NCI-H524 treated with DMSO at 0.1 percent for 48 hours (cell line): ENCODE measurements at places on chromosomes 6 and 20.
A peak's percentile ranks its signal among the peaks of the same experiment; 100 is the strongest.

- DNase-seq = no peak
These were observed 42.6 kb downstream of the OSTM1 start for GRCh38 chr6:108031968-108032367.

DNA sequence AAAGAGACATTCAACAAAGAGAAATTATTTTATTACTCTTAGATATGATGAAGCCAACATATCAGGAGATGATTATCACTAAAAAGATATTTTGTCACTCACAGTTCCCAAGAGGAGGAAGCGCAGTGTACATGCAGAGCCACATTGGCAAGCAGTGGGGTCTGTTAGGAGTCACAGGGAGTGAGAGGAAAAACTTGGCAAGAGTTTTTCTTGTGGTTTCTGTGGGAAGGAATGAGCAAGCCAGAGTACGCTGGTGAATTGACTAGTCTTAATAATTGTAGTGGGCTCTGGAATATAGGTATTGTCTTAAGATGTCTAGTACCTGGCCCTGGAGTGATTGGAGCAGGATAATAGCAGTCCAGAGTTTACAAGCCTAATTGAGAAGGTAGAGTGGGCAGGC is 1095.2 kb downstream of the GRIK2 start:
- DNase-seq = no peak

DNA sequence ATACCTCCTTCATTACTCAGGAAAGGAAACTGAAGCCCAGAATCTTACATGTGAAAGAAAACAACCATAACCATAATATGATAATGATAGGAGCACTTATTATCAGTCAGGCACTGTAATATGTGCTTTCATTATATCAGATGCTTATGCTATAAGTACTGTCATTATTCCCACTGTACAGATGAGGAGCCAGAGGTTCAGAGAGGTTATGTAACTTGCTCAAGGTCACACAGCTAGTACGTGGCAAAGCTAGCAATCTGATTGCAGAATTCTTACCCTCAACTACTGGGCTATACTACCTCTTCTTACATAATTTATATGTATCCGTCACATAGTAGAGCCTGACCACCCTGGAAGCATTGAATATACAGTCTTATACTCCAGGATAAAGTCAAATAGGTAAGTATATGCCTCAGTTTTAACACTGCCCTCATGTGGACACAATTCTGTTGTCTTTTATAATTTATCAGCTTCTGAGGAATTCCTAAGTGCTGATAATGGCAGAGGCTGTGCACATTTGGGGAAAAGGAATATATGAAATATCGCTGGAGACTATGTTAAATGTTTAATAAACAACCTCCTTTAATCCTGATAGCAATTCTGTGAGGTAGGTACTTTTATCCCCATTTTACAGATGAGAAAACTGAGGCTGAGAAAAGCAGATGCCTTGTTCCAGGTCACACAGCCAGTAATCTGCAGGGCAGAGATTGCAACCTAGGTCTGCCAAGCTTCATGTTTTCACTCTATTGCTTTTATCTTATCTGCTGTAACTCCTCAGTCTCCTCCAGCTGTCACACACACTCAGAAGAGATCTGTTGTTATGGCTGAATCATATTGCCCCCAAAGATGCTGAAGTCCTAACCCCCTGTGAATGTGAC is 13.4 kb downstream of the BCAS1 start:
- DNase-seq = no peak

DNA sequence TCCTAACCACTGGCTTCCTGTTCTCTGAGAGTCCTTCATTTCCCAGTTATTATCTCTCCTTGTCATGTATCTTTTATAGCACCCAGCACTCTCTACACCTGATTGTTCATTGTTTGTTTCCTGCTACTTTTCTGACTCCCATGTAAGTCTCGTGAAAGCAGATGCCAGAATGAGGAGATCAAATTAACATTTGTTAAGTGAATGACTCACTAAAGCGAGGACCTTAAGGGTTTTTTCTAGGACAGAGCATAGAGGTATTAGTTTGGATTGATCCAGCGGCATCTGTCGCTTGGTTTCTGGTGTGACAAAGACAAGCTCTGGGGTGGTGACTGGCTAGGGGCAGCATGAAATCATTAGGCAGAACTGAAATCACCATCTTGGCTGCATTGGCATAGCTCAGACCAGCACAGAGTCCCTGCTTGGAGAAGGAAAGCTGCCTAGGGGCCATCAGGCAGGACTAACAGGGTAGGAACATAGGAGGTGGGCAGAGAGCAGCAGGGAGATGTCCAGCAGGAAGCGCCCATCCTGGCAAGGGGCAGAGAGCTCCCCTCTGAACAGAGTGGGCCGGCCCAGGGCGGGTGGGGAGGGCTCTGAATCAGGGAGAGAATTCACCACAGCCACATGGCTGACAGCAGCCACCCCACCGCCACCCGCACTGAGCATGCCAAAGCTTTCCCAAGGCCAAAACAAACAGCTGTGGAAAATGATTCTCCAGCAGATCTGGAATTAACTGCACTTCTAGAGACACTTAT is 97.1 kb upstream of the CEP85L start:
- peak; percentile 98 for DNase-seq

DNA sequence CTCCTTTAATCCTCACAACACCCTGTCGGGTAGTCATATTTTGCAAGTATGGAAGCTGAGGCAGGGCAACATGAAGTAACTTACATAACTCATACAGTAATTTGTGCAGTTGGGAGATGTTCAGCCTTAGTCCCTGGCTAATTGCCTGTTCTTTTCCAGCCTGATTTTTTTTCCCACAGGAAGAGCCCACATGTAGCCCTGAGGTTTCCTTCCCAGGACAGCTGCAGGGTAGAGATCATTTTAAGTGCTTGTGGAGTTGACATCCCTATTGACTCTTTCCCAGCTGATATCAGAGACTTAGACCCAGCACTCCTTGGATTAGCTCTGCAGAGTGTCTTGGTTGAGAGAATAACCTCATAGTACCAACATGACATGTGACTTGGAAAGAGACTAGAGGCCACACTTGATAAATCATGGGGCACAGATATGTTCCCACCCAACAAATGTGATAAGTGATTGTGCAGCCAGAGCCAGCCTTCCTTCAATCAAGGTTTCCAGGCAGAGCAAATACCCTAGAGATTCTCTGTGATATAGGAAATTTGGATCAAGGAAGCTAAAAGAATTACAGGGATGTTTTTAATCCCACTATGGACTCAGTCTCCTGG is 5.0 kb upstream of the BTN2A1 start:
- DNase-seq = no peak

- DNase-seq = no peak
These were observed 106.5 kb downstream of the SMLR1 start for GRCh38 chr6:130933712-130934200.

- DNase-seq = no peak
These were observed 100.6 kb downstream of the NKAIN2 start for GRCh38 chr6:123904228-123904627.

GRCh38 chr20:56610098-56610497 is 19.0 kb upstream of the TFAP2C start:
- no peak for DNase-seq

GRCh38 chr6:150987855-150988464 is 122.5 kb downstream of the MTHFD1L start:
- no peak for DNase-seq

GRCh38 chr20:34522969-34523871 is 7.0 kb downstream of the DYNLRB1 start:
- DNase-seq = peak; percentile 20

- DNase-seq = no peak
These were observed 79.5 kb upstream of the RALGAPA2 start for GRCh38 chr20:20791664-20792568.

- DNase-seq = no peak
These were observed 10.9 kb upstream of the E2F1 start for GRCh38 chr20:33697129-33697528.

DNA sequence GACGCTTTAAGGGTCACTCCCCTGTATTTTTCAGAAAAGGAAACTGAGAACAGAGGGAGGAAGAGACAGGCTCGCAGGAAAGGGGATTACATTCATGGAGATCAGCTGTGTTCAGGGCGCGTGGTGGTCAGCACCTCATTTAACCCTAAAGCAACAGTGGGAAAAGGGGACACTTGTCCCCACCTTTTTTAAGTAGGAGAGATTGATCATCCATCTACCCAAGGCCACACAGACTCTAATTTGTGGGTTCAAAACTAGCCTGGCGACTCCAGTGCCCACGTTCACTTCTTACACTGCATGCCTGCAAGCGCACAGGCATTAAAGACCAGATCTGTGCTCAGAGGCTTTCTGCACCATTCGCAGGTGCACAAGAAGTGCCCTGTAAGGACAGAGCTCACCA is 167.9 kb upstream of the SNX9 start:
- DNase-seq = no peak

DNA sequence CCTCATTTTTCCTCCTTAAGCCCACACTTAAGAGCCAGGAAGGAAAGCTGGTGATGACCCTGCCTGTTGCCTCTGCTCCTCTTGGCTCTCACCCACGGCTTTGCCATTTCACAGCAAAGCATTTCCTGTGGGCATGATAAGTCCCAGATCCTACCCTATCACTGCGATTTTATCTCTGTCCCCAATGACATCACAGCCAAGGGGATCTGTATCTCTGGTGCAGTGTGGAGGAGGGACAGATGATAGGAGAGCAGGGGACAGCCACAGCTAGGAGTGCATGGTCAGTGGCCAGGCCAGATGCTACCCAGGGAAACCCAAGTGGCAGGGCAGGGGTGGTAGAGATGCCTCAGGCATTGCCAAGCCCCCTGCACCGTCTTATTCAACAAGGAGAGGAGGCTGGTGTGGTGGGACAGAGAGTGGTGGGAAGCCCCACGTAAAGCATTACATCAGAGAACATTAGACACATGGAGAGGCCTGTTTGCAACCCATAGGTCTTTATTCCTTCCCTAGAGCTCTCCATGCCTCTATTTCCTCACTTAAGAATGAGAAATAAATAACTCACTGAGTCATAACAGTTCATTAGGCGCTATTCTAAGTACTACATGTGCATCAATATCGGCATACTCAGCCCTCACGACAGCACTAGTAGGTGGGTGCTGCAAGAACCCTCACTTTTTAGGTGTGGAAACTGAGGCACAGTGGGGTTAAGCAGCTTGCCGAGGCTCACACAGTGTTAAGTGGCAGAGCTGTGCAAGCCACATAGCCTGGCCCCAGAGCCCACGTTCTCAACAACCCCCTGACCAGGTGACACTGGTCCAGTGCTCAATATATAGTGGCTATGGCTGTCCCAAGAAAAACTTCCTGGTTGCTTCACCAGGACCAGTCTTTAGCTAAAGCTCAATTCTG is 4.6 kb downstream of the TFEB start:
- DNase-seq = no peak

DNA sequence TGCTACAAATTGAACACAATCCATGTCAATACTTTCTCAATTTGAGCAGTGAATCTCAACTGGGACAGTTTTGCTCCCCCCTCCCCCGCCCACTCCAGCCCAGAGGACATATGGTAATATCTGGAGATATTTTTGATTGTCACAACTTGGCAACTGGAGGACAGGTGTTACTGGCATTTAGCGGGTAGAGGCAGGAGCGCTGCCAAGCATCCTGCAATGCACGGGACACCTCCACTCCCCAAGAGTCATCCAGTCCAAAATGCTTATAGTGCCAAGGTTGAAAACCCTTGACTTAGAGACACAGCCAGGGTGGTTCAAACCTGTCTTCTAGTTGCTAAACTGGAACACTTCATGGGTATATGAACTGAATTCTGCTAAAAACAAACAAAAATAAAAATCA is 26.9 kb upstream of the LRRC1 start:
- DNase-seq = no peak
